ENCODE measurements at places on chromosomes 1 and 21.
A peak's percentile ranks its signal among the peaks of the same experiment; 100 is the strongest.

- DNase-seq: no peak
These were observed 78.5 kb downstream of the NMNAT2 start for GRCh38 chr1:183339556-183340167.

- no peak for DNase-seq
These were observed 112.9 kb downstream of the AJAP1 start for GRCh38 chr1:4767308-4767707.

DNA sequence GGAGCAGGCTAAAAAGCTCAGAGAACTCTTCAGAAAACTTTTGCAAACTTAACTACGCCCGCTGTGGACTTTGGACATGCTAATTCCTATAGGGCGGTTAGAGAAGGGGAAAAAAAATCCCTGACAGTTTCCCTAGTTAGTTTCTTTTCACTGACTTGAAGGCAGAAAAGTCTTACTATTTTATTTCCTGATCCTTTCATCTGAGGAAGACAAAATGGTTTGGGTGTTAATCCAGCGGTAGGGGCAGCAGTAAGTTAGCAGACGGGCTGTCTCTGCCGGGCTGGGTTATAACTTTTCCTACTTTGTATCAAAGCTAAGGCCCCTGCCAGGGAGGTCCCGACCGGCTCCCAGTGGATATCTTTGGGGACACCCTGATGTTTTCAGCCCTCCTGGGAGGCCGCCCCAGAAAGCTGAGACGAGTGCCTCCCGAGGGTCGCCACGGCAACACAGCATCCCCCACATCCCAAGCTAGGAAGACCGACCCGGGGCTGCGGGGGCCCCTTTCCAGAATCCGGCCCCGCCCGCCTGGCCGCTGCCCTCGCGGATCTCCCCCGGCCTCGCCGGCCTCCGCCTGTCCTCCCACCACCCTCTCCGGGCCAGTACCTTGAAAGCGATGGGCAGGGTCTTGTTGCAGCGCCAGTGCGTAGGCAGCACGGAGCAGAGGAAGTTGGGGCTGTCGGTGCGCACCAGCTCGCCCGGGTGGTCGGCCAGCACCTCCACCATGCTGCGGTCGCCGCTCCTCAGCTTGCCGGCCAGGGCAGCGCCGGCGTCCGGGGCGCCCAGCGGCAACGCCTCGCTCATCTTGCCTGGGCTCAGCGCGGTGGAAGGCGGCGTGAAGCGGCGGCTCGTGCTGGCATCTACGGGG is 162.6 kb downstream of the RUNX1 start:
- no peak for DNase-seq

DNA sequence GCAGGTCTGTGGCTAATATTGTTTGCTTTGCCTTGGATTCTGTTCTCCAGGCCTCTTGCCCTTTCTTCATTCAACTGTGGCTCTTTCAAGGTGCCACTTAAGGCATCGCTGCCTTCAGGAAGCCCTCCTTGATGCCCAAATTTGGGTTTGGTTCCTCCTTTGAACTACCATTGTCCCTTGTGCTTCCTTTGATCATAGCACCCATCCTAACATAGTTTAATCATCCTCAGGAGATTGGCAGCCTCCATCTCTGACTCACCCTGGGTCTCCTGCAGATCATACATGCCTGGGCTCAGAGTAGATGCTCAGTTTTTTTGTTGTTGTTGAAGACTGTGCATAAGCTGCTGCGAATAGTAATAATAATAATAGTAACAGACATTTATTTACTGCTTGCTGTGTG is 54.4 kb upstream of the ACOT11 start:
- DNase-seq: no peak

DNA sequence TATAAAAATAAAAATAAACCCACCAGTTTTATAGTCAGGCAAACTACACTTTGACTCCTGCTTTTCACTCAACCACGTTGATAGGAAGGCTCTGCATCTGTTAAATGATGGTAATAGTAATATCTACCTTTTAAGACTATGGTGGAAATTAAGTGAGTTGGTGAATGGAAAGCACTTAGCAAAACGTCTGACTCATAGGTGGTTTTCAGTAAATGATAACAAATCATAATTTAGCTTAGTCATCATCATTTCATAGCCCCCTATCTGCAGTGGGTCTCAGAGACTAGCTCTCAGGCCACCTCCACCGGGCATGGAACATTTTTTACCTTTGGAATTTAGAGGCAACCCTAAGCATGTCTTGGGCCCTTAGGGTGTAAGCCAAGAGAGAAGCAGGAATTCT is 160.0 kb downstream of the PDE4B start:
- no peak for DNase-seq

GRCh38 chr1:202225131-202225530 is 31.5 kb downstream of the LGR6 start:
- no peak for DNase-seq

GRCh38 chr1:78797108-78797781 is 147.6 kb downstream of the IFI44 start:
- DNase-seq: no peak

DNA sequence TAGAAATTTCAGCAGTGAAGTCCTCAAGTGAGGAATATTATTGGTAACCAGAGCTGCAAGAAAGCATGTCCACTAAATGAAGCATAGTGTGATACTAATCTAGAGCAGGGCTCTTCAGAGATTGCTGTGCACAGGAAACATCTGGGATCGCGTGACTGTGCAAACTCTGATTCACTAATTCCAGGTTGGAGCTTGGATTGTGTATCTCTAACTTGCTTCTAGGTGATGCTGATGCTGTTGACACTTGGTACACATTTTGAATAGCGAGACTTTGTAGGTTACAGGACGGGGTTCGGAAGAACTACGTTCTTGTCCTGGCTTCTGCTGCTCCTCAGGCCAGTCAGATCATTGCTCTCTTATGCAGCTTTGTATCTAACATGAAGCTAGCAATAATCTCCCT is 66.5 kb downstream of the PRRX1 start:
- no peak for DNase-seq

- DNase-seq: no peak
These were observed 89.9 kb upstream of the SSX2IP start for GRCh38 chr1:84780000-84780716.

DNA sequence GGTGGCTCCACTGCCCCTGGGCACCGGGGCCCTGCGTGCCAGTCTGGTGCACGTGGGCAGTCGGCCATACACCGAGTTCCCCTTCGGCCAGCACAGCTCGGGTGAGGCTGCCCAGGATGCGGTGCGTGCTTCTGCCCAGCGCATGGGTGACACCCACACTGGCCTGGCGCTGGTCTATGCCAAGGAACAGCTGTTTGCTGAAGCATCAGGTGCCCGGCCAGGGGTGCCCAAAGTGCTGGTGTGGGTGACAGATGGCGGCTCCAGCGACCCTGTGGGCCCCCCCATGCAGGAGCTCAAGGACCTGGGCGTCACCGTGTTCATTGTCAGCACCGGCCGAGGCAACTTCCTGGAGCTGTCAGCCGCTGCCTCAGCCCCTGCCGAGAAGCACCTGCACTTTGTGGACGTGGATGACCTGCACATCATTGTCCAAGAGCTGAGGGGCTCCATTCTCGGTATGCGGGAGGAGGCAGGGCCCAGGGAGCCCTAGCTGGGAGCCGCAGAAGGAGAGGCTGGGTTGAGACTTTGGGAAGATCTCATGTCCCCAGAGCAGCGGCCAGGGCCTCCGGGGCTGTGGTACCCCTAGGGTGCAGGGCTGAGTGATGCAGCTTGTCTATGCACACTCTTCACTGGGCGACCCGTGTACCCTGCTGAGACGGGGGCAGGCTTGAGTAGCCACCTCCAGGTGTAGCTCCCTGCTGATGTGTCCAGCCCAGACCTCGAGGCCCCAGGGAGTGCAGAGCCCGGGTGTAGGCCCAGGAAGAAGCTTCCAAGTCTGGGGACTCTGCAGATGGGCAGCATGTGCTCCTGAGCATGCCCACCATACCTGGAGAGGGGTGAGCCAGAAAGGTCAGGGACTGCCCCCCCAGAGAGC is 1.8 kb downstream of the VWA1 start:
- no peak for DNase-seq

GRCh38 chr1:32753532-32754316 is 51.2 kb upstream of the SYNC start:
- DNase-seq: peak; percentile 55

GRCh38 chr1:23434260-23434775 is 9.8 kb upstream of the TCEA3 start:
- no peak for DNase-seq

DNA sequence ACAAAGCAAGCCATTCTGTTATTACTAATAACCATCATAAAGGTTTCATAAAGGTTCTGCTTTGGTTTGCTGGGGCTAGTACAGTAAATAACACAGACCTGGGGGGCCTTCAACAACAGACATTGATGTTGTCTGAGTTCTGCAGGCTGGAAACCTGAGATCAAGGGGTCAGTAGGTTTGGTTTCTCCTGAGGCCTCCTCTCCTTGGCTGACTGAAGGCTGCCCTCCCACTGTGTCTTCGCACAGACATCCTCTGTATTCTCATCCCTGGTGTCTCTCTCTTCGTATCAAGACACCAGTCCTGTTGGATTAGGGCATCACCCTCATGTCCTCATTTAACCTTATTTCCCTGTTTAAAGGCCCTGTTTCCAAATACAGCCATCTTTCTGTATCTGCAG is 37.3 kb downstream of the HUNK start:
- no peak for DNase-seq

DNA sequence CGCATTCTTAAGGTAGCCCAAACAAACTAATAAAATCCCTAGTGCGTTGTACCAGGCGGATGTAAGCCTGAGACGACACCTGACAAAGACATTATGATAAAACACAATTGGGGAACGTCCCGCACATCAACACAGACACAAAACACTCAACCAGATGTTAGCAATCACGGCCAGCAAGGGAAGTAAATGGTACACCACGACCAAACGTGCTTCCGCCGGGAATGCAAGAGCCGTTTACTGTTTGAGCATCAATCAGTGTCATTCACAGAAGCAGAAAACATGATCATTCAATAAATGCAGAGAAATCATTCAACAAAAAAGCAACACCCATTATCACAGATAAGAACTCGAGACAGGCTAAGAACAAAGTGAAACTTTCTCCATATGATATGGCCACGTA is 49.4 kb upstream of the COL18A1 start:
- no peak for DNase-seq

- no peak for DNase-seq
These were observed 63.7 kb downstream of the MACF1 start for GRCh38 chr1:39268112-39268581.

DNA sequence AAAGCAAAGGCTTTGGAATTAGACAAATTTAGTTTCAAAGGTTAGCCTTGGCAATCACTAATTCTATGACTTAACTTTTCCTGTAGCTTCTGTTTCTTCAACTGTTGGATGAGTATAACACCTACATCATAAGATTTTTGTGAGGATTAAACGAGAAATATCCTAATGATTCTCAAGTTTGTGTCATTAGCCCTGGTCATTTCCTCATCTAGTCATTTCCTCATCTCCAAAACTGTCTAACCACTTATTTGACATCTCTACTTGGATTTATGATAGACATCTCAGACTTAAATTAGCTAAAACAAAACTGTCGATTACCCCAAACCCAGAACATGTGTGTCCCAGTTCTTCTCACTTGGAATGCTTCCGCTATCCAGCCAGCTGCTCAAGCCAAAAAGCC is 80.2 kb upstream of the CHODL start:
- DNase-seq: no peak

Data from activated CD4-positive, CD25-positive, alpha-beta regulatory T cell (primary cell).